ENCODE measurements at places on chromosomes 1 and 21. TPM values are rescaled to one million over a fixed set of nuclear protein-coding genes. Genes with fewer than 3 reads are reported as not detected.

TMEM240 gene
- polyA plus RNA-seq: 3.7 TPM

GRCh38 chr1:42484382-42484781 lies 21.3 kb downstream of the CCDC30 start:
- DNase-seq: no peak

DNA sequence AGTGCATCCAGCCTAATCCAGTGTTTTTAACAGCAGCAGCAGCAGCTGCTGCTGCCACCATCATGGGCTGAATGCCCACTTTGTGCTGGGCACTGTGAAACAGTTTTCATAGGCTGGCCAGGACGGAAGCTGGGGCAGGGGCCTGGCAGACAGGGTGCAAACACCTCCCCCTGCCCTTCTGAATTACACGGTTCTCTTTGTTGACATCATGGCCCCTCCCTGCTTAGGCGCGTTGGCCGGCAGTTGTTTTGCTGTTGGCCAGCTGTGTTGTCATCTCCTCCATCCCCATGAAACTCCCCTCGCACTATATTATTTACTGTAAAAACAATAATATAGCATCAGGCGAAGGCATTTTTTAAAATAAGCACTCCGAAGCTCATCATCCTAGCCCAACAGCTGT lies 33.1 kb downstream of the PTPRU start:
- DNase-seq: peak; percentile 53

OR2T2 gene
- not detected for polyA plus RNA-seq

CRP gene
- polyA plus RNA-seq: not detected

AKNAD1 gene
- polyA plus RNA-seq: 0.53 TPM

GRCh38 chr1:56345831-56346230 lies 233.5 kb downstream of the PLPP3 start:
- no peak for DNase-seq

DNA sequence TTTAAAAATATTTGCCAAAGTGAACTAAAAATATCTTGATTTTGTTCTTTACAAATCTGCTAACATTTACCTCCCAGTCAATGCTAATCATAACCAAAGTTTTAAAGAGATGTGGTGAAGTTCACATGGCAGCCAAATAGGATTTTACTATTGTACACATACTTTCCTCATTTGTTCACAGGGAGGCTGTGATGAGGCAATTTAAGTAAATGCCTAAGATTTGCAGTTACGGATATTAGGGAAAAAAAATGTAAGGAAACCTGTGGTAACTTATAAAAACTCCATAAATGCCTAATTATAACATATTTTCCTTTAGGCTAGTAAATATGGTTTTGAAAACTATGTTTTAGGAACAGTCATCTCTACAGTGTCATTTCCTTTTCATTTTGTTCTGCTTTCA lies 32.4 kb downstream of the RGS5 start:
- DNase-seq: no peak

DNA sequence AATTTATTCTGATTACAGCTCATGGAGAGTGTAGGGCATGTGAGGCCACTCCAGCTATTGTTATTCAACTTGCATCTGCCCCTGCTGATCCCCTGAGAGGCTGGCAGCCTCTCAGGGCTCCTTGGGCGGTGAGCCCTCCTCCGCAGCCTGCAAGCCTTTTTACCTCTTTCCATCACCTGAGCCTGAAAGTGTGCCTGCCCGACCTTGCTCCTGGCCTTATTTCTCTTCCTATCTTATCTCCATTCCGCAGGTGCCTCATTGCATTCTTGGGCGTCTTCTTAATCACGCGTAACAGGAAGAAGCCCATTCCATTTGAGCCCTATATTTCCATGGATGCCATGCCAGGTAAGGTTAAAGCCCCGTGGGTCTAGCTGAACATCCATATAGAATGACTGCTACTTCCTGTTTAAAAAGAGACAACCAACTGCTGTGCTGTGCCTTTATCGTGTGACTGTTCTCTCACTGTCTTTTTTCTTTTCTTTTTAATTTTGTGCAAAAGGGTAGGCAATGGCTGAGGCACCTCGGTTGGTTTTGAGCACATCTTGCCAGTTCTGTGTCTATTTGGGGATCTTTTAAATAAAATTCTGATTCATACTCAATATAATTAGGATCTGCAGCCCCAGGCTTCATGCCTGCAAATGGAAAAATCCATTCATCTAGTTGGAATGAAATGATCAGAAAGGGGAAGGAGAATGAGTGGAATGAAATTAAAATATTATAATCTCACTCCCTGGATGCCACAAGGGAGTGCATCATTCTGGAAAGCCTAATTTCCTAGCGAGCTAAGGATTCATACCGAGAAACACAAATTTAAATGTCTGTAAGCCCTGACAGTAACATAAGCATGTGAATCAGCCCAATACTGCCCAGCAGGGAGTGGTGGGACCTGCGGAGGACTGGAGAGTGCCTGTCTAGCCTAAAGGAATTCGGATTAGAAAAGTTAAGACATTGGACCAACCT lies 38.6 kb upstream of the RCAN3 start:
- no peak for DNase-seq

GRCh38 chr21:25189497-25189896 lies 417.8 kb downstream of the MRPL39 start:
- no peak for DNase-seq

DNA sequence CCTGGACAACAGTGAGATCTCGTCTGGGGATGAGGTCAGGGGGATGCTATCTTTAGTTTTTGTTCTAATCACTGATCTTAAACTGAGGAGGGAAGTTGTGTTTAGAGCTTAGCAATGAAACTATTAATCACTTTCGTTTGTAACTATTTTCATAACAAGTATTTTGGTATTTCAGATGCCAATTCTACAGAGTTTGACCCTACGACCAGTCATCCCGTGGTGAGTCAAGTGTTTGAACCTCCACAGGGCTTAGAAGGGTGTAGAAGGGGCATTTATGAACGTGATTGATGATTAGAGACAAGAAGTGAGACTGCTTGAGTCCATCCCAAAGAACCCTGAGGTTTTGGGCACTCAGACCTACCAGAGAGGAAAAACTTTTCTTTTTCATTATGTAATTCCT lies 15.6 kb downstream of the SLFNL1 start:
- no peak for DNase-seq
